ENCODE measurements at places on chromosomes 1 and 21. TPM values are rescaled to one million over a fixed set of nuclear protein-coding genes. Genes with fewer than 3 reads are reported as not detected.

LRRIQ3 gene
- 2.3 TPM for total RNA-seq

GJA4 gene
- 0.44 TPM for total RNA-seq

ACTA1 gene
- total RNA-seq = not detected

LAD1 gene
- total RNA-seq = not detected

GPR25 gene
- total RNA-seq = not detected

DSCAM gene
- total RNA-seq = not detected

OR10T2 gene
- total RNA-seq = not detected

MYBPHL gene
- not detected for total RNA-seq

GOLT1A gene
- total RNA-seq = 0.76 TPM

OR2T11 gene
- total RNA-seq = not detected

GBP7 gene
- total RNA-seq = 0.23 TPM

DCST2 gene
- total RNA-seq = 1.1 TPM

CPTP gene
- total RNA-seq = 18.0 TPM

PDPN gene
- not detected for total RNA-seq

ETV3L gene
- total RNA-seq = not detected

INSRR gene
- 0.30 TPM for total RNA-seq

LHX4 gene
- not detected for total RNA-seq

SPRR5 gene
- total RNA-seq = not detected

SMPDL3B gene
- 0.41 TPM for total RNA-seq

HAO2 gene
- total RNA-seq = not detected

S100A12 gene
- not detected for total RNA-seq

MYOG gene
- not detected for total RNA-seq

ADAMTS5 gene
- total RNA-seq = not detected

CLDN17 gene
- total RNA-seq = not detected

GPR157 gene
- 5.9 TPM for total RNA-seq

HRNR gene
- not detected for total RNA-seq

FNDC7 gene
- 0.14 TPM for total RNA-seq

RHCE gene
- 0.72 TPM for total RNA-seq

DUSP12 gene
- 33.0 TPM for total RNA-seq

NRDC gene
- total RNA-seq = 209 TPM

FABP3 gene
- total RNA-seq = not detected

LRRC3 gene
- 2.8 TPM for total RNA-seq

PBX1 gene
- 0.74 TPM for total RNA-seq

SYNJ1 gene
- 17.3 TPM for total RNA-seq

CRYBG2 gene
- 2.3 TPM for total RNA-seq

CHAF1B gene
- total RNA-seq = 35.1 TPM

PRKACB gene
- total RNA-seq = 42.4 TPM

LHX8 gene
- total RNA-seq = not detected

FLG2 gene
- not detected for total RNA-seq

OR2L5 gene
- 0.16 TPM for total RNA-seq

CD1B gene
- total RNA-seq = not detected

SEC16B gene
- total RNA-seq = not detected

IFI44 gene
- 77.5 TPM for total RNA-seq

TRIM46 gene
- total RNA-seq = 8.6 TPM

SH3GLB1 gene
- total RNA-seq = 77.9 TPM

GSTM2 gene
- 40.2 TPM for total RNA-seq

LCE2C gene
- not detected for total RNA-seq

NHLH1 gene
- 0.60 TPM for total RNA-seq

Measured in activated T-cell treated with anti-CD3 and anti-CD28 coated beads, Interleukin-2, amount 50 U/mL, for 72 hours (primary cell).